DND-41 (cell line): ENCODE measurements at places on chromosomes 1 and 21.

DNA sequence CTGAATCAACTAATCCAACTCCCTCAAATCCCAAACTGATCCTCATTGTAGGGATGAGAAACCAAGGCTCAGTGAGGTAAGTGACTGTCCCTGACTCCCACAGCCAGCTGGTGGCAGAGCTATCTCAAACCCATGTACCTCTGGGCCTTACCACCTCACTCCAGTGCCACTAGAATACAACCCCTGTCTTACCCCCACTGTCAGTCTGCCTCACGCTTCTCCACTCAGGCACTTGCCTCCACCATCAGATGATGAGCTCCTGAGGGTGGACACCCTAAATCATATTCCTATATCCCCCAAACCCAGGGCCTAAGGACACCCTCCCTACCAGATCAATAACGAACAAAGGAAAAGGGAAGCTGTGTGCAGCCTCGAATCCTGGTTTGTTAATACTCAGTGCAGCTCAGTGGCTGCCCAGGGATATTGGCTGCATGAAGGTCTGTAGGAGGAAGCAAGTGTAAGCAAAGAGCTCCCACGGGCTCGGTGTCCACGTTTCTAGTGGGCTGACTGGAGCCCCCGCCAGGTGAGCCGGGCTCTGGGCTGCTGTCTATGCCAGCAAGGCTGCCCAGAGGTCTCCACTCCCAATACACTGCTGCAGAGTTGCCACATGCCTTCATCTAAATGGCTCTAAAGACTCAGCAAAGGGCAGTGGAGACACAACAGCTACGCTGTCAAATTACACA is 533.4 kb downstream of the MATN1 start:
- no peaks in the 10 kb centered on the region for H3K4me1 ChIP-seq
- H3K27ac ChIP-seq = no peak overlapping the region
- no peaks in the 10 kb centered on the region for H3K27me3 ChIP-seq
- no peaks in the 10 kb centered on the region for H3K36me3 ChIP-seq
- no peak for DNase-seq

DNA sequence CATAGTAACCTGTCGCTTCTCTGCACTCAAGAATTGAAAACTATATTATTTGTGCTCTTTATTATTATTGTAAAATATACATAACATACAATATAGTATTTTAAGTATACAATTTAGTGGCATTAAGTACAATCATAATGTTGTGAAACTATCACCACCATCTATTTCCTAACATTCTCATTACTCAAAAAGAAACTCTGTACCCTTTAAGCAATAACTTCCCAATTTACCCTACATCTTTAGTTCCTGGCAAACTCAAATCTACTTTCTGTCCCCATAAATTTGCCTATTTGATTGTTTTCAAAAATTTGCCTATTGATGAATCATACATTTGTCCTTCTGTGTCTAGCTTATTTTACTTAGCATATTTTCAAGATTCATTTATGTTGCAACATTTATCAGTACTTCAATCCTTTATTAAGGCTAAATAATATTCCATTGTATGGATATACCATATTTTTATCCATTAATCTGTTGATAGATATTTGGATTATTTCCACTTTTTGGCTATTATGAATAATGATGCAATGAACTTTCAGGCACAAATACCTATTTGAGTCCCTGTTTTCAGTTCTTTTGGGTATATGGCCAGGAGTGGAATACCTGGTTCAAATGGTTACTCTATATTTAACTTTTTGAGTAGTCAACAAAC is 99.6 kb upstream of the DMRTA2 start:
- DNase-seq = no peak
- no peaks in the 10 kb centered on the region for H3K27me3 ChIP-seq
- H3K27ac ChIP-seq = no peak overlapping the region
- H3K36me3 ChIP-seq = peaks cover 13% of the 10 kb centered on the region; the same call in 1 of the 2 replicates
- no peak overlapping the region for H3K4me3 ChIP-seq

DNA sequence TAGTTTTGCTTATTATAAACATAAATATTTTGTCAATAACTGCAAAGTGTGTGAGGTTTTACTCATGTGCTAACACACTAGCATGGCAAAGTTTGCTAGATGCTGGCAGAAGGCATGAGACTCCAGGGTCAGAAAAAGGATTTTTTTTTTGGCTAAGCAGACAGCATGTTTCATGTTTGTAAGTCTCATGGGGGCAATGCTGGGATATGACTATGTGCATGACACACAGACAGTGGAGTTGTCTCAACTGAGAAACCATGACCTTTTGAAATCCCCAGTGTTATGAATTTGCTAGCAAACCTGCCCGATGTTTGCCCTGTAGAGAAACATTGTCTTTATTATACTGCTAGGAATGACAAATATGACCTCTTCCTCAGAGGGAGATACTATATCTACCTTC is 448.2 kb downstream of the BRINP3 start:
- H3K27ac ChIP-seq = no peak overlapping the region
- no peaks in the 10 kb centered on the region for H3K27me3 ChIP-seq
- DNase-seq = no peak
- no peak overlapping the region for H3K4me3 ChIP-seq
- no peaks in the 10 kb centered on the region for H3K4me1 ChIP-seq
- H3K36me3 ChIP-seq = no peaks in the 10 kb centered on the region

DNA sequence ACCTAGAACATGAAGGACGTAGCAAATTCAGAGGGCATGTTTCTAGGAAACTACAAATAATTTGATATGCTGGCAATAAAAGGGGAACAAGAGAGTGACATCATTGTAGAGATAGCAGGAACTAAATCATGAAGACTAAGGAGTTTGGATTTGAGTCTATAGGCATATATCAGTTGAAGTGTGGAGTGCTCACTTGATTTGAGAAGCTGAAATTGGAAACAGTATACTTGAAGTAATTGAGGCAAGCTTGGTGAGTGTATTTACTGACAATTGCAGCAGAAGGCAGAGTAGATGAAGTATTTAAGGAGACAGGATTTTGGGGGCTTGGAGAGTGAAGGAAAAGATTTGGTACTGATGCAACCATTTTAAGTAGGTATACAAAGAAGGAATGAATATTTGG is 6.4 kb upstream of the TMCO2 start:
- peaks cover 31% of the 10 kb centered on the region for H3K36me3 ChIP-seq
- H3K4me1 ChIP-seq = no peaks in the 10 kb centered on the region
- H3K27ac ChIP-seq = no peak overlapping the region
- no peak overlapping the region for H3K4me3 ChIP-seq
- DNase-seq = no peak
- H3K27me3 ChIP-seq = no peaks in the 10 kb centered on the region

DNA sequence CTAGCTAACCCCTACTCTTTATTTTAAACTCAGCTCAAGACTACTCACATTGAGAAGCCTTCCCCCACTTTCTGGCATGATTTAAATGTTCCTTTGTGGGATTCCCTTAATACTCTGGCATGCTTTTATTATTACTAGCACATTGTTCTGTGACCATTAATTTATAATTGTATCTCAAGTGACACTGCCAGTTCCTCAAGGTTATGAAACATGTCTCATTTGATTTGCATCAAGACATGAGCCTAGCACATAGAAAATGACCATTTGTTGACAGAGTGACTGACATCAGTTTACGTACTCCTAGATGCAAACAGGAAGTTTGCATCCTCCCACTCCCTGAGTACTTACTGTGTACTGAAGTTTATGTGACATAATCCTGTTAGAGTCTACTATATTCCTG is 15.2 kb downstream of the RGS4 start:
- no peaks in the 10 kb centered on the region for H3K36me3 ChIP-seq
- no peaks in the 10 kb centered on the region for H3K4me1 ChIP-seq
- H3K27me3 ChIP-seq = no peaks in the 10 kb centered on the region
- no peak for DNase-seq
- no peak overlapping the region for H3K4me3 ChIP-seq

DNA sequence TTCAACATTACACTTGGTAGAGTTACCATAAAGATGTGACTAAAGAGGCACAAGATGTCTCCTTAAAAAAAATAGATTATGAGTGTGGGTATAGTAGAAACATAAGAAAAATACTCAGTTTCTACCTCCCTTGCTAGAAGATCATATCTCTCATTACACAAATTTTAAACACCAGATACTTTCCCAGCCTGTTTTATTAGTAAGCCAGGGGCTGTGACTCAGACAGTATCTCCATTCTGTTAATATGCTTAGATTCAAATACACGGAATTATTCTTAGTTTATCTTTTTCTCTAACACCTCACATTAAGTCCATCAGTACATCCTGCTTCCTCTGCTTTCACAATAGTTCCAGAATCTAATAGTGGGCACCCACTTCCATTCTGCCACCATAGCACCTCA is 561.8 kb upstream of the ADAMTS5 start:
- no peaks in the 10 kb centered on the region for H3K4me1 ChIP-seq
- no peak overlapping the region for H3K27ac ChIP-seq
- DNase-seq = no peak
- H3K27me3 ChIP-seq = no peaks in the 10 kb centered on the region

- H3K27me3 ChIP-seq = peaks cover 16% of the 10 kb centered on the region
- DNase-seq = peak; percentile 22
- 0 out of 2 replicates have a peak, but pooled peaks cover 2% of the 10 kb centered on the region for H3K4me1 ChIP-seq
- H3K27ac ChIP-seq = no peak overlapping the region
- H3K36me3 ChIP-seq = no peaks in the 10 kb centered on the region
- H3K4me3 ChIP-seq = no peak overlapping the region
These were observed 45.8 kb upstream of the DMRTB1 start for GRCh38 chr1:53413175-53414001.

DNA sequence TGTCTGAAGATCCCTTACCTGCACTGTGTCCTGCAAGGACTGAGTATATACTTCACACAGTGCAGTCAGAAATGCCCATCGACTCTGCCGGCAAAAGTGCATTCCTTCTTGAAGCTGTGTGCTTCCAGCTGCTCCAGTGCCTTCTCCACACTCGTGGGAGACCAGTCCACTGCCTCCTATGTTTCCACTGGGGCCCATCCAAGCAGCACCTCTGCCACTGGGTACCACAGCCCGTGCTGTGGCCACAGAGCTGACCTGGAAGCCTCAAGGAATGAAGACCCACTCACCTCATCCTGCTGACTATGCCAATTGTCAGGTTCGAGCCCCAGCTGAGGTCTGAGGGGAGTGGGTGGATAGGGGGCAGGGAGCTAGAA is 108.1 kb downstream of the GDAP2 start:
- no peak for DNase-seq
- H3K36me3 ChIP-seq = no peaks in the 10 kb centered on the region
- H3K4me3 ChIP-seq = no peak overlapping the region
- H3K27me3 ChIP-seq = no peaks in the 10 kb centered on the region
- no peak overlapping the region for H3K27ac ChIP-seq

- H3K27ac ChIP-seq = no peak overlapping the region
- no peaks in the 10 kb centered on the region for H3K4me1 ChIP-seq
- H3K4me3 ChIP-seq = no peak overlapping the region
- no peaks in the 10 kb centered on the region for H3K27me3 ChIP-seq
- H3K36me3 ChIP-seq = no peaks in the 10 kb centered on the region
These were observed 83.1 kb upstream of the AJAP1 start for GRCh38 chr1:4571263-4571662.

DNA sequence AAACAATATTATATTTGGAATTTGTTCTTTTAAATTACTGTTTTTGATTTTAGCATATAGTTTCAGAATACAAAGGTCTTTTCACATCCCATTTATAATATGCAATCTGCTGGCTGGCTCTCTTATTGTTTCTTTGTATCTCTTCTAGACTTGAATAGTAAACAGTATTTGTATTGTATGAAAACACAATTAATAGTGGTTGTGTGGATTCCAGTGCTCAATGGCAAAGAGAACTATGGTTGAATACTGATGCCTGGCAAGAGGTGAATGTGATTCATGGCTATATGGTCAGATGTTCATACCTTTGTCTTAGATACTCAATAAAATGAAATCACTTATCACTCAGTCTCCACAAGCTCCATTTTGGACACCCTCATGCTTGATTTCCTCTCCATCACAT is 37.2 kb downstream of the OR6Y1 start:
- DNase-seq = no peak
- no peak overlapping the region for H3K4me3 ChIP-seq
- no peaks in the 10 kb centered on the region for H3K36me3 ChIP-seq

DNA sequence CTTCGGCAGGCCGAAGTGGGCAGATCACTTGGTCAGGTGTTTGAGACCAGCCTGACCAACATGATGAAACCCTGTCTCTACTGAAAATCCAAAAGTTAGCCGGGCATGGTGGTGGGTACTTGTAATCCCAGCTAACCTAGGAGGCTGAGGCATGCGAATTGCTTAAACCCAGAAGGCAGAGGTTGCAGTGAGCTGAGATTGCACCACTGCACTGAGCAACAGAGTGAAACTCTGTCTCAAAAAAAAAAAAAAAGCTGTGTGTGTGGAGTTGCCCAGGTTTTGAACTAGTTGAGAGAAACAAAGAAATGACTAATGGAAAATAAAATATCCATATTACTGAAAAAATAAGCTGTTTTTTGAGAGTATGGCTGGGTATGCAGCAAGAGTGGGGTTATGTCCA is 100.2 kb downstream of the GTF2B start:
- DNase-seq = no peak
- H3K27me3 ChIP-seq = no peaks in the 10 kb centered on the region
- H3K4me1 ChIP-seq = no peaks in the 10 kb centered on the region
- H3K4me3 ChIP-seq = no peak overlapping the region
- peaks cover 74% of the 10 kb centered on the region for H3K36me3 ChIP-seq

- no peaks in the 10 kb centered on the region for H3K4me1 ChIP-seq
- no peaks in the 10 kb centered on the region for H3K27me3 ChIP-seq
- no peak overlapping the region for H3K4me3 ChIP-seq
- H3K36me3 ChIP-seq = no peaks in the 10 kb centered on the region
- no peak overlapping the region for H3K27ac ChIP-seq
These were observed 33.6 kb downstream of the CD55 start for GRCh38 chr1:207355060-207355459.

DNA sequence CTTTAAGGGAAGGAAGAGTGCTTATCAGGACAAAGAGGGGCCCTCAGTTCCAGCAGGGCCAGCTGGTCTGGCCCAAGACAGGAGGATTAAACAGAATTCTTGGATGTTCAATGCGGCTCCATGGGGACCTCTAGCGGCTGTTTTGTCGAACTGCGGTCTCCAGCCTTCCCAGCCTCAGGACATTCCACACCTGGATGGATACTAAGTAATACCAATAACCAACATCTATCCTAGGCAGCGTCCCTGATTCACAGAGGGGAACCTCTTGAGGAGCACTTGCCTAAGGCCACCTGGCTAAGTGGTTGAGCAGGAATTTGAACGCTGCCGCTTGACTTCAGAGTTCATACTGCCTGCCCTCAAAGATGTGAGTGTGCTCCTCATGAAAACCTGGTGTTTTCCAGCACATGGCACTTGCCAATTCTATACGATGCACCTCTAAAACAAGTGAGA is 15.5 kb upstream of the CD247 start:
- peaks cover 14% of the 10 kb centered on the region for H3K4me1 ChIP-seq
- H3K4me3 ChIP-seq = no peak overlapping the region
- peak; percentile 70 for DNase-seq
